Activated CD4-positive, alpha-beta T cell treated with anti-CD3 and anti-CD28 coated beads for 1 hour (primary cell): ENCODE measurements at places on chromosomes 12 and 14.
A peak's percentile ranks its signal among the peaks of the same experiment; 100 is the strongest.

DNA sequence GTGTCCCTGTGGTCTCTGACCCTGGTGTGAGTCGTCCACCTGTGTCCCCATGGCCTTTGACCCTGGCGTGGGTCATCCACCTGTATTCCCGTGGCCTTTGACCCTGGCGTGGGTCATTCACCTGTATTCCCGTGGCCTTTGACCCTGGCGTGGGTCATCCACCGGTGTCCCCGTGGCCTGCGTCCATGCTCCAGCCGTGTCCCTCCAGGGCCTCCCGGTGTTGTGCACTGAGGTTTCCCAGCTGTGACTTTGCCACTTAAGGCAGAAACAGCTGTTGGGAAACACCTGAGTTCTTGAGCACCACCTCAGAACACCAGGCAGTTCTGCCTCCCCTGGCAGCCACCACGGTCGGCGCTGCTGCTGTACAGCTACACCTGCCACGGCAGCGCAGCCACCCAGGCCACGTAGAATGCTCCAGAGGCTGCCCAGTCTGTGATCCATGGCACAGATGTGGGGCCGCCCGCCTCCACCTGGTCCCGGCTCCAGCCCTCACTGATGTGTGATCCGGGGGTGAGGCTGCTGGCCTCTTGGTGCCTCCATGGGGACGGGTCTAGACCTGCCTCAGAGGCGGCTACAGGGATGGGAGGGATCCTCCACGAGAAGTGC, 69.1 kb upstream of the GALNT9 start:
- DNase-seq: no peak

DNA sequence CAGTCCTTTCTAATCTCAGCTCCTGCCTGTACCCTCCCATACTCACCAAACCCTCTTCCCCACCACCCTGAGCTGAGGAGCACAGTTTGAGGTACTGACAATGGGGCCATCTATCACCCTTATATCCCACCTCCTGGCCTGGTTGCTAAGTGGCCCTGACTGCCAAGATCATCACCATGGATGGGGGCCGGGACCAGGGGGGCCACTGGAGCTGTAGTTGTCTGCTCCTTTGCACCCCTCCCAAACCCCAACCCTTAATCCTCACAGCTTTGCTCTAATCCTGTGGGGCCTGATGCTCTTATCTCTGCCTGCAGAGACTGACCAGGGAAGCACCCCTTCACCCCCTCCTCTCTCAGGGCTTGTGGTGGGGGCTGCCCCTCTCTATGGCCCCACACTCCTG, 395 bp upstream of the GNB3 start:
- DNase-seq: no peak

- no peak for DNase-seq
Observed at GRCh38 chr12:78490861-78491260, 373.7 kb upstream of the SYT1 start.

DNA sequence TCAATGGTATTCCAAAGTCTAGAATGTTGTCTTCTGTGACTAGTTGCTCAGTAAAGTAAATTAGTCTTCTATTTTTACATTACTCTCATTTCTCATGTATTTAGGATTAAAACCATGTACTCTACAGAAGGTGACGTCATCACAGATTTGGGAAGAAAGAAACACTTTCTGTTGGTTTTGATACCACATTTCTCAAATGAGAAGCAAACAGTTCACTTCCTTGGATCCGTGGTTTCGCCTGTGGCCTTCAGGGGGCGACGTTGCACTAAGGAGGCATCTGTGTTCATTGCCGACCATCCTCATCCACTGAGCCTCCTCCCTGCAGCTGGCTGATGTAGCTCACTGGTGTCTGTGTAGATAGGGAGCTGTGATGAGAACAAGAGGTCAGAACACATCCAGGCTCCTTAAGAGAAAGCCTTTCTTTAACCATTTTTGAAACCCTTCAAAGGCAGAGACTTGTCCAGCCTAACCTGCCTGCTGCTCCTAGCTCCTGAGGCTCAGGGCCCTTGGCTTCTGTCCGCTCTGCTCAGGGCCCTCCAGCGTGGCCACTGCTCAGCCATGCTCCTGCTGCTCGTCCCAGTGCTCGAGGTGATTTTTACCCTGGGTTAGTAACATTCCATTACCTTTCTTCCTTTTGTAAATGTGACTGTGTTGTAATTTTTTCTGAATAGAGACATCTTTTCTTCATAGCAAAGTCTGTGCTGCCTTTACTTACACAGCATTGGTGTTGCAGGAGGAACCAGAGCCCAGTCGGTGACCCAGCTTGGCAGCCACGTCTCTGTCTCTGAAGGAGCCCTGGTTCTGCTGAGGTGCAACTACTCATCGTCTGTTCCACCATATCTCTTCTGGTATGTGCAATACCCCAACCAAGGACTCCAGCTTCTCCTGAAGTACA, 220.6 kb upstream of the OR4E1 start:
- DNase-seq: peak; percentile 33

DNA sequence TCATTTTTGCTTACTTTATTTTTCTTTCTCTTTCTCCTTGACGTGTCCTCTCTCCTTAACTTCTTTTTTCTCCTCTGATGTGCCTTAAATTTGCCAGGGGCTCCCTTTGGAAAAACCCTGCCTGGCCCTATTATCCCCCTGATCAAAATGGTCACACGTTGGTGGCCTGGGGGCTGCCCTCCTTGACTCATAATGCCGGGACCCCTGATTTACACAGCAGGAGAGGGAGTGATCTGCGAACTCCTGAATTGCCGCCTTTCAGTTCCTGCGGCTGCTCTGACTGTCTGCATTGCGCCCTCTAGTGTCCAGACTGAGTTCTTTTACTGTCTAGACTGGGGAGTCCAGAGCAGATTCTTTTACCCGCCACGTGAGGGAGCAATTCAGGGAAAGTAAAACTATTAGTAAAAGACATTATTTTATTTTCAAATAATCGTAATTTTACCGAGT, 44.8 kb upstream of the GZMB start:
- peak; percentile 60 for DNase-seq

DNA sequence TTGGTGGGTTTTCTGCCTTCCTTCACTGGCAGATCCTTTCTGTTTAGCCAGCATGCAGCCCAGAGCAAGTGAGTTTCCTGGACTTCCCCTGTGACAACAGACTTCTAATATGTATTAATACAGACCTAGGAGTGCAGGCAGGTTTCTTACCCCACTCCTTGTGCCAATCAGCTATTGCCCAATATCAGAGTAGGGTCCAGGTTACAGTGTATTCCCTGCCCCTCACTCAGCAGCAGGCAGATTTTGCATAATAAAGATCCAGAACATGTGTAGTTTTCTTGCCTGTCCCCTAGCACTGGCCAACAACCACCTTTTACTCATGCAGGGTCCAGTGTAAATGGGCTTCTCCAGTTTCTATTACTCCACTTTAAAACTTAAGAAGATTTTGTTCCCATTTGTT, 4.7 kb upstream of the SMIM10L1 start:
- DNase-seq: no peak

DNA sequence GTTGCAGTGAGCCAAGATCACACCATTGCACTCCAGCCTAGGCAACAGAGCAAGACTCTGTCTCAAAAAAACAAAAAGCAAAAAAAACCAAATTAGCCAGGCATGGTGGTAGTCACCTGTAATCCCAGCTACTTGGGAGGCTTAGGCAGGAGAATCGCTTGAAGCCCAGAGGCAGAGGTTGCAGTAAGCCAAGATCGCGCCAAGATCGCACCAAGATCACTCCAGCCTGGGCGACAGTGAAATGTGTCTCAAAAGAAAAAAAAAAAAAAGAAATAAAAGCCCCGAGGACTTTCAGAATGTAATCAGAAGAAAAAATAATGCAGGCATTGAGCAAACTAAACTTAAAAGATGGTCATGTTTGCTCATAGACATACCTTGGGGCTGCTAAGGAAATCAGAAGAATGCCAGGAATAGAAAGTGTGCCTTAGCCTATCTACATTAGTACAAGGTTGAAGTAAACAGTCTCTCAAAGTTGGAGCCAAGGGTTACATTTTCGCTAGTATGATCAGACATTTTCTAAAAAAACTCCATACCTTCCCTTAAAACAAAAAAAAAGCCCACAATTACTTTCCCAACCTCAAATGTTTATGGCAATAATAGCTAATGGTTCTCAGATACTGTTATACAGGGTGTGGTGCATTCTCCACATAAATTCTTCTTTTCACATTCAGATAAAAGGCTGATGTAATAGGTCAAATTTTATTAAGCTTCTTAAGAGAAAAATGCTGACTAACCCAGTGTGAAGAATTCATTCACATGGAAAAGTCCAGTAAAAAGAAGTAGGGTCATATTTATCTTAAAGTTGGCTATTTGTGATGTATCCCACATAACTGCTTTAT, 15.8 kb downstream of the DTD2 start:
- DNase-seq: no peak

DNA sequence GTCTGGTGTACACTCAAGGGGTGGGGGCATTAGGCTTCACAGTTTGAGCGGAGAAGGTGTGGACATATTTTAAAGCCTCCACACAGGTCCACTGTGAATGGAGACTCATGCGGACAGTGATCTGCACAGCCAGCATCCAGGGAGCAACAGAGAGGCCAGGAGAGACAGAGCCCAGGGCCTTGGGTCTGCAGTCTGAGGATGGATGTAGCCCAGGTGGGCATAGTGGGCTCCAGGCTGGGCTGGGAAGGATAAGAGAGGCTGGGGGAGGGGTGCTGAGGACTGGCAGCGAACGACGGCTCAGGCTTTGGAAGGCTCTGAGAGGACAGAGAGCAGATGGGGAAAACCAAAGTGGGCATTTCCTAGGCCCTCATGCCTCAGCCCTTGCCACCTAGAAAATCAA, 128.8 kb downstream of the PAPOLA start:
- no peak for DNase-seq

- DNase-seq: no peak
Observed at GRCh38 chr14:74578479-74578878, 33.6 kb downstream of the LTBP2 start.

DNA sequence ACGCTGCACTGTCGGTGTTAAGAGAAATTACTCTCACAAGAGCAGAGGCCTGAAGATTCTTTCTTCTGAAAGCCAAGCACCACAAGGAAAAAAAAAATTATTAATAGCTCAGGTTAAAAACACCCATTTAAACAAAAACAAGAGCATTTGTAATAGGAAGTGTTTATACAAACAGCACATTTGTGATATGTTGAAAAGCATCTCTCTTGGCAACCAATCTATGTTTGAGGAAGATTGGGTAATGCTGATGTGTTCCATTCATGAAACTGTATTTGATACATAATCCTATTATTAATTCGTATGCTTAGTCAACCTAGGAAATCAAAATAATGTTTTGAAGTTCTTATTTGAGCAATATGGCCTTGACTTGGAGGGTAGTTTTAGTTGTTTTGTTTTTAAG, 36.5 kb downstream of the SSPN start:
- no peak for DNase-seq

- DNase-seq: no peak
Observed at GRCh38 chr12:12350868-12351463, 924 bp upstream of the MANSC1 start.

- no peak for DNase-seq
Observed at GRCh38 chr12:1747609-1748008, 56.7 kb downstream of the ADIPOR2 start.

DNA sequence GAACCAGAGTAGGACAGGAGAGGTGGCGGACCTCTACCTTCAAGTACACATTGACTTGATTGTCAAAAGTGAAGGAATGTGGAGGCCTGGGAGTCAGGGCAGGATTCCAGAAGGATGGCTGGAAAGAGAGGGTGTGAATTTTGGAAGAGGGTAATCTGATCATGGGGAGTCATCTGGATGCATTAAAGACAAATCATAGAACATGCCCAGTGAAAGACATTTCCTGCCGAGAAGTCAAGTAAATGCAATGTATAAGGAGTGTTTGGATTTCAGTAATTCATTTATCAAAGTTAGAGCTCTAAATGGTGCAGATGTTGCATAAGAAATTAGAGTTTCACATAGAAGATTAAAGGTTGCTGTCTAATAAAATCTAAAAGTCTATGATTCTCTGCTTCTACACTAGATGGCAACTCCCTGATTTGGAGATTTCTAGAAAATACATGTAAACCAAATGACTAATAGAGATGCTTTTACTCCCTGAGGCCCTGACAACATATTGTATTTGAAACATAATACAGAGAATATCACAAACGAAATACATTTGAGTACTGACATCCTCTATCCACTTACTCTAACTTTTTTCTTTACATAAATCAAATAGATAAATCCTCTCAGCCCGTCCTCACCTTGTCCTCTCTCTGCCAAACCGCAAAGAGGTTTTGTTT, 91.3 kb downstream of the KCNA5 start:
- DNase-seq: no peak

DNA sequence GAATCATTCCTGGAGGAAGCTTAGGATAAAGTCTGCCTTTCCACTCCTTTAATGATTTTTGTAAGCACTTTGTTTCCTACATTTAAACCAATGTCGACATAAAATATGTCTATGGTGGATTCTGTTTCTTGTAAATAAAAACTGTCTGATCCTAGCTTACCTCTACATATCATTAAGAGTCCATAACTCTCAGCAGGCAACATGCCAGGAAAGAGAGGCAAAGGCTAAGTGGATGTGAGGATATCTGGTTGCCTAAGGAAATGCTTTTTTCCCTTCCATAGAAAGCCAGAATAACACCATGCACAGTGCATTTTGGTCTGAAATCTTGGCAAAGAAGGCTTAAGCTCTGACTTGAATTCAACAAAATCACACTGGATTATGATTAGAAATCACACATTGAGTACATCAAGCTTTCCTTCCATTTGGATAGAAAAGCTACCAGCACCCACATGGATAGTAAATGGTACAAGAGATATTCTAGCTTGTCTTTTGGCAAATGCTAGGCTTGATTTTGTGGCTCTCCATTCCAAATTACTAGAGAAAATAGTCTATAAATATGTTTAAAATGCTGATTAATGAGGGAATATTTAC, 57.0 kb upstream of the CNTN1 start:
- DNase-seq: no peak

DNA sequence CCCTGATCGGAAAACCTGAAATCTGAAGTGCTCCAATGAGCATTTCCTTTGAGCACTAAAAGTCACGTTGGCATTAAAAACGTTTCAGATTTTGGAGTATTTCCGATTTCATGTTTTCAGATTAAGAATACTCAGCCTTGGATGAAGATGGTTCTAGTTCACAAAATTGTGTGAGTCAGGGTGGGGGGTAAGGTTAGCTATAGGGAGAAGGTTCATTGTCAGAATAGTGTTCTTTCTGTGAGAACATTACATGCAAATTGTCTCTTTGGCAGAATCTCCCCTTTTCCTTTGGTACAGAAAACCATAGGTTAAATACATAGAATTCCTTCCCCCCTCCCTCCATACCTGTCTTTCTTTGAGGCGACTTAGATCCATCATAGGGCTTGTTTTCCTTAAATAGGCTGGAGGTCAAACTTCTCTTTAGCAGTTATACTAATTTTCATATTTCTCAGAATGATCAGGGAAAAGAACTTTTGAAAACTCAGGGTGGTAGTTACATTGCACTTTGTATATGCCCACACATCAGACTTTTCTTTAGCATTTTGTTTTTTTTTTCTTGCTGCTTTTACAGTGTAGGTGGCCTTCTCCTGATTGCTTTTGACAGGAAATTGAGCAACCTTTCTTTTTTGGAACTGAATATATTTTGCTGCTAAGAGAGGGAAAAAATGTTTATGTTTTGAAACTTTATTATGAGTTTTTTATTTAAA, 503.5 kb downstream of the PCNX1 start:
- no peak for DNase-seq

- no peak for DNase-seq
Observed at GRCh38 chr12:989051-989450, 2.0 kb upstream of the ERC1 start.
